NCI-H446 treated with DMSO at 0.1 percent for 48 hours (cell line): ENCODE measurements at places on chromosomes 13 and 19.

- no peak for DNase-seq
These were observed 20.9 kb downstream of the C19orf44 start for GRCh38 chr19:16516923-16517610.

DNA sequence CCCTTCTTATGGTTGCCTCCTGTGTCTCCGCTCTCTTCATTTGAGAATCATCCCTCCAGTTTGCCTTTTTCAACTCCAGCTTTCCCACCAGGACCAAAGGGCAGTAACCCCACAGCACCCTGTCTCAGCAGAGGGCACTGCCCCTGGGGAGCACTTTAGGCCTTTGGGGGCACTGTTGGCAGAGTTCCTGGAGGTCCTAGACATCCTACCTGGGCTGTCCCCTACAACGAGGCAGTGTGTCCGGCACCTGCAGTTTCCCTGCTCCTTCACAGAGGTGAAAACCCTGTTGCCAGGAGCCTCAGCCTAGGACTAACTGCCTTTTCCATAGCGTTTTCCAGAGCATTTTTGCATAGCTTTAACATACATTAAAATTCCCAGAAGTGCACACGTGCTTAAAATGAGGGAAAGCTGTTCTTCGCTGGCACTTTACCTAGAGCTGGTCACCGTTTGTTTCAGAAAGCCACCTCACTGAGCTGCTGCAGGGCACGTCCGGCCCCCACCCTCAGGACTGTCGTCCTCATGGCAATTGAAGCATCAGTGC is 234.9 kb downstream of the TEX29 start:
- DNase-seq = no peak

GRCh38 chr13:95323930-95324662 is 22.8 kb upstream of the ABCC4 start:
- no peak for DNase-seq

GRCh38 chr13:56351041-56351440 is 789.7 kb upstream of the PRR20A start:
- DNase-seq = no peak

DNA sequence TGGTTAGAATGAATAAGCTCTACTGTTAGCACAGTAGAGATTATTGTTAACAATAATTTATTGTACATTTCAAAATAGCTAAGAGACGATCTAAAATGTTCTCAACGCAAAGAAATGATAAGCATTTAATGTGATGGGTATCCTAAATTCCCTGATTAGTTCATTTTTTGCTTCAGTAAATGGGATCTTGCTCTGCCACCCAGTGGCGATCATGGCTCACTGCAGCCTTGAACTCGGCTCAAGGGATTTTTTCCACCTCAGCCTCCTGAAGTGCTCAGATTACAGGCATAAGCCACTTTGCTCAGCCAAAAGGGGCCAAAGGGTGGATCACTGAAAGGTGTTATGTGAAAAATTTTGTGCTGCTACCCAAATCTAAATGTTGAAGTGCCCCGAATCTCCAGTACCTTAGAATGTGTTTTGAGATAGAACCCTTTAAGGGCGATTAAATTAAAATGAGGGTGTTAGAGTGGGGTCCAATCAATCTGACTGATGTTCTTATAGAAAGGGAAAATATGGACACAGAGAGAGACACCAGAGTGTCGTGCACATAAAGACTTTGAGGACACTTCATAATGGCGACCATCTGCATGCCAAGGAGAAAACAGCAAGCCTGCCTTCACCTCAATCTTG is 31.5 kb upstream of the ZNF766 start:
- no peak for DNase-seq

DNA sequence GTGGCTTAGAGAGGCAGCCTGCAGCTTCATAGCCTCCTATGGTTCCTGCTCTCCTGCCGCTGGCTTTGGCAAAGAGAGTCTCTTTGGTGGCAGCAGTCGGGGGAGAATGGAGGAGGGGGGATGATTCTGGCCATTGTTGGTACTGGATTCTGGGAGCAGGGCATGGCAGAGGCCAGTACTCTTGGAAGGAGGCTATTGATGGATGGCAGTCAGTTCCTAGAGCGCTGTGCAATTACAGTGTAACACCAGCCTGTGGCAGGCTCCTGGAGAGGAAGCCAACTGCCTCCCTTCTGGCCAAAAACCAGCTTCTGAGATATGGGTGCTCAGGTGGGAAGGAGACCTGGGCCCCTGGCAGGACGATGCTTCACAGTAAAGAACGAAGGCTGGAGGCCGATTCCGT is 47.9 kb upstream of the TMTC4 start:
- DNase-seq = no peak

DNA sequence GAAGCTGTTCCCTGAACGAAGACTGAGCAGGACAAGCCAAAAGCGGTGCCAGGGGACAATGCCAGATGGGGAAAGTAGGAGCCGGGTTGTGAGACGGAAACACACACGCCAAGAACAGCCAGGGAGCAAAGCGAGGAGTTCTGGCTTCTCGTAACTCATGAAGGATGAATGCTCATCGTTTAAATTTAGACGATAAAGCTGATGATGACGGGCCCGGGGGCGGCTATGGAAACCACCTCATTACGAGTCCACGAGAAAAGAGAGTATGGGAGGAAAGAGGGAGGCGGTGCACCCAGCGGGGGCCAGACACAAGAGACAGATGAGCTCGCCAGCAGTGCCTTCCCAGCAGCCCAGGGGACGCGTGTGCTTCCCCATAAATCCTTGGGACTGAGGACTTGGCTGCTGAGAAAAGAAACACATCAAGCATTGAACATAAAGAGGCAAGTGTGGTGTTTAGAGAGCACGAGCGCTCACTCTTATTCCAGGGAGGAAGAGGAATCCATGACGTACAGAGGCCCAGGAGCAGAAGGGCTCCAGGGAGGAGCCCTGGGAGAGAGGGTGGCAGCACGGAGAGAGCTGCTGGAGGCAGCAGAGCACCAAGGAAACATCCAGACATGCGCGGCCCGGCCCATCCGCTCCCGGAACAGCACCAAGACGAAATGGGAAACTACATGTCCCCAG is 70.7 kb downstream of the EPS15L1 start:
- peak; percentile 15 for DNase-seq

DNA sequence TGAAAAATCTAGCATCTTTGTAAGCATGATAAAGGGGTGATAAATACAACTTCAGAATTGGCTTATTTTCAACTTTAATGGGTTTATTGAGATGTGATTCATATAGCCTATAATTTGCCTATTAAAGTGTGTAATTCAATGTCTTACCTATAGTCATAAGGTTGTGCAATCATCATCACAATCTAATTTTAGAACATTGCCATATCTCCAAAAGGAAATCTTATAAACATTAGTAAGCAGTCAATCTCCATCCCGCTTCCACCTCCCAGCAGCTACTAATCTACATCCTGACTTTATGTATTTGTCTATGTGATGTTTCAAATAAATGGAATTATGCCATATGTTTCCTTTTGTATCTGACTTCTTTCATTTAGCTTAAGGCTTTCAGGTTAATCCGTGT is 145.2 kb upstream of the KLHL1 start:
- no peak for DNase-seq

- DNase-seq = no peak
These were observed 39.5 kb downstream of the PCCA start for GRCh38 chr13:100128373-100128772.

GRCh38 chr19:20038358-20039202 is 725 bp downstream of the ZNF682 start:
- DNase-seq = no peak

DNA sequence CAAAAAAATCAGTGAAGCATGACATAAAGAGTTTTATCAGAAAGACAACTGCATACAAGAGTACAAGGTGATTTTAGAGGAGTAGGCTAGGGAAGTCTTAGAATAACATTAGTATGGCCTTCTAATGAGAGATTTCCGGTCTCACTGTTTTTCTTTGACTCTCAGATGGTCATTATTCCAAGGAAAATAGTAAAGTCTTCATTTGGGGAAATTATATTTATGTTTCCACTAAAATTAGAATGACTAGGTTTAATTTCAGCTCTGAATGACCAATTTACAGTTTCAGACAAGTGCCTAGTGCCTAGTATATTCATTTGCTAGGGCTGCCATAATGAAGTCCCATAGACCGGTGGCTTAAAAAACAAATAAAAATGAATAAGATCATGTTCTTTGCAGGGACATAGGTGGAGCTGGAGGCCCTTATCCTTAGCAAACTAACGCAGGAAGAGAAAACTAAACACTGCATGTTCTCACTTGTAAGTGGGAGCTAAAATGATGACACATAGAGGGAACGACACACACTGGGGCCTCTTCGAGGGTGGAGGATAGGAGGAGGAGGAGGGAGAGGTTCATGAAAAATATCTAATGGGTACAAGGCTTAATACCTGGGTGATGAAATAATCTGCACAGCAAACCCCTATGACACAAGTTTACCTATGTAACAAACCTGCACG is 303.1 kb downstream of the PCDH9 start:
- no peak for DNase-seq

GRCh38 chr13:111262281-111262680 is 58.2 kb upstream of the TEX29 start:
- DNase-seq = no peak

DNA sequence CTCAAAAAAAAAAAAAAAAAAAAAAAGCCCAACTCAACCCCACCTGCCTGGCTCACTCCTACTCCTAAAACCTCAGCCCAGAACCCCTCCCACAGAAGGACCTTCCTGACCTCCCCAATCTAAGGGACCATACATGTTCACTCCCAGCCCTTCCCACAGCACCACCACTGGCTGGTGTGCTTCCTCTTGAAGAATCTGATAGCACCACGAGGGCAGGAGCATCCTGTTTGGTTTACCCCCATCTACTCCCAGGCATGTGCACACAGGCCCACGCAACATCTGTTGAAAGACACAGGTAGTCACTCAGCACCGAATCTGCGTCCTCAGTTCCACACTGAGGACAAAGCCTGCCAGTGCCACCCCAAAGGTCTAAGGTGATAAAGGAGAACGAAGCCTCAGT is 8.2 kb downstream of the LATS2 start:
- no peak for DNase-seq

- no peak for DNase-seq
These were observed 18.9 kb downstream of the ELAVL1 start for GRCh38 chr19:7986321-7987113.

DNA sequence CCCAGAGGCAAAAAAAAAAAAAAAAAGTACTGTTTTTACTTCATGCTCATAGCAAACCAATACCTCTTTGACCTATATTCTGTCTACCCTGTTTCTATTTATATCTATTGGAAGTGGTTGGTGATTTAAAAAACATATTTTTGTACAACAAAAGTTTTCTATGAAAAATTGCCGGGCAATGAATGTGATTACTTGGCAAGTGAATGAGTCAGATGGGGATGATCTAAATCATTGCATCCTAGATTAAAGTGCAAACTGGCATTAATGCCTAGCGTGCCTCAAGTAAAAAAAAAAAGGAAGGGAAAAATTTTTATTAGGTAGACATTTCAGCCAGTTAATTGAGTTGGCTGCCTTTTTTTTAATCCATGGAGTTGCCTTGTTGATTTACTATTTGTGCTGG is 500.6 kb downstream of the KCTD12 start:
- DNase-seq = no peak

- no peak for DNase-seq
These were observed 92.7 kb downstream of the LHFPL6 start for GRCh38 chr13:39510316-39510695.

DNA sequence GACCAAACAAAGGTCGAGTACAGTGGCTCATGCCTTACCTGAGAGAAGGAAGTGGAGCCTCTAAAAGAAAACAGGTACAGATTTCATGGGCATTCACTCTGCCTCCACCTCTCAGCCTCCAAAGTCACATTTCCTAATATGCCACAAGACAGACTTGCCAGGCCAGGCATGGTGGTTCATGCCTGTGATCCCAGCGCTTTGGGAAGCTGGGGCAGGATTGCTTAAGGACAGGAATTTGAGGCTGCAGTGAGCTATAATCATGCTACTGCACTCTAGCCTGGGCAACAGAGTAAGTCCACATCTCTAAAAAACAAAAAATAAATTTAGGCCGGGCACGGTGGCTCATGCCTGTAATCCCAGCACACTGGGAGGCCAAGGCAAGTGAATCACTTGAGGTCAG is 10.9 kb upstream of the DNMT1 start:
- no peak for DNase-seq
